Left ventricle myocardium inferior (tissue), 1 donor: ENCODE measurements at places on chromosomes 5 and 9.

DNA sequence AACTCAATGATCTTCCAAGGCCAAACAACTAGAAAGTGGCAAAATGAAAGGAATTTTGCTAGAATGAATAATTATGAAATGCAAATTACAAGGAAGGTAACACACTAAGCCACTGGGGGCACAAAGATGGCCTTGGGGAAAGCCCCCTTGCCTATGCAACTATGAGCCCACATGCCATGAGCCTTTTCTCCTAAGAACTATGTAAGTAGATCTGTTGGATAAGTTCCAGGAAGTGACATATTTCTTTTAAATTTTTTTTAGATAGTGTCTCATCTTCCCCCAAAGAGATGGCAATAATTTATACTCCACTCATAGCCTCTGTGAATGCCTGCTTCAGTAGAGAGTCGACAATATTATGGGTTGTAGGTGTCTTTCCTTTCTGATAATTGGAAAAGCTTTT lies 257.8 kb downstream of the AUH start:
- no peak for DNase-seq

DNA sequence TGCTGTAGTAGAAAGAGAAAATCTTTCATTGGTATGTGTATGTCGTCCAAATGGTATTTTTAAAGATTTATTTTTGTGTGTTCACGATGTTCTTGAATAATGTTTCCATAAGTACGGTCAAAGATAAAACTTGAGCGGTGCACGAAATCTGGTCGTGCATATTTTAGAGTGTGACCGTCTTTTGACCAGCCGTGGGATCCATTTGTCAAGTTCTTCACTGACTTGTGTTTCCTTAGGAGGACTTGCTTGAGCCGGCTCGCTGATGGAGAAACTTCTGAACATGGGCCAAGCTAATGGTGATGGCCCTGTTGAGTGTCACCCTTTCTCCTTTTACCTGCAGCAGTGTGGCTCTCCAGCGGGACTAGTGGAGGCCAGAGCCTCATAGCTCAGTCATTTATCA lies 11.1 kb upstream of the STC2 start:
- no peak for DNase-seq

DNA sequence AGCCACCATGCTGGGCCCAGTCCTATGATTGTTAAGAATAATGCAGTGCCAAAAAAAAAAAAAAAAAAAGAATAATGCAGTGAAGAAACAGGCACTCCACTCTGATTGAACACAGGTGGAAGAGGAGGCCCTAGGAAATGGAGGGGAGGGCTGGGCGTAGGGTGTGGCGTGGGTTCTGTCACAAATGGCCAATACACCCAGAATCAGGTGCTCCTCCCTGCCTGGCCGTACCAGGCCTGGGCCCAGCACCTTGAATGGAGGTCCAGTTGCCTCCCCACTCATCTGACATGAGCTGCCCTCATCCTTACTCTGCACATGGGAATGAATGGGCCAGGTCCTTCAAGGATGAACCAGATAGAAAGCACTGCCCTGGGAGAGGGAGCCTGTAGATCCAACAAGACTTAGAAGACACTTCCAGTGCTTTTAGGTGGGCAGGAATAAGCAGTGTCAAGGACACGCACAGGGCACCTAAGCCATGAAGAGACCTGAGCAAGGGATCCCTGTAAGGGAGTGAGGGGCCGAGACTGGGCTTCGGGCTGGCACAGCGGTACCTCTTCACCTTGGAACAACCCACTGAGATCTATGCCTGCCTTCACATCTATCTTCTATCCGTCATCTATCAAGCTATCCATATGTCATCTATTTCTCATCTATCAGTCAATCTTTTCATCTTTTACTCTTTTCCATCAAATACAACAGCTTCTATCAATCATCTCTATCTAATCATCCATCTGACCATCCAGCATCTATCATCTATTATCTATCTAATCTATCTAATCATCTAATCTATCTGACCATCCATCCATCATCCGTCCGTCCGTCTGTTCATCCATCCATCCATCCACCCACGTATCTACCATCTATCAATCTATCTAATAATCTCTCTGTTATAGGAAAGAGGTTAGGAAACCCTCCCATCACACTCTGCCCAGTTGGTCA lies 15.9 kb downstream of the NINJ1 start:
- peak; percentile 8 for DNase-seq

- peak; percentile 70 for DNase-seq
Measured at GRCh38 chr9:129343424-129344375, 165.6 kb upstream of the IER5L start.

GRCh38 chr5:35924122-35924949 lies 14.1 kb downstream of the CAPSL start:
- DNase-seq, result no peak

DNA sequence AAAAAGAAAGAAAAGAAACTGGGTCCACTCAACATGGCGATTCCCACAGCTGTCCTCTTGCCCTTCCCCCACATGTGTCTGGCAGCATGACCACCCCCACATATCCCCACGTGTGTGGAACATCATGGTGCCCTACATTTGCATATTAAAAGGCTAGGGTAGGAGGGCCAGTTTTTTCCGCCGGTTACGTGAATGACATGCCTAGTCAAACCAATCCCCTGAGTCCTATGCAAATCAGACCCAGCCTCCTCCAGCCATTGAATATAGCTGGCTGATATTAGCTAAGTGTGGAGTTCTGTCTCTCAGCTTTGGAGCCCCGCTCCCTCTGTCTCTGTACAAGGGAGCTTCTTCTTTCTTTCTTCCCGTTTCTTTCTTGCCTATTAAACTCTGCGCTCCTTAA lies 33.0 kb upstream of the CCDC112 start:
- DNase-seq, result no peak

GRCh38 chr5:141914199-141914743 lies 9.4 kb upstream of the DELE1 start:
- DNase-seq, result peak; percentile 48

DNA sequence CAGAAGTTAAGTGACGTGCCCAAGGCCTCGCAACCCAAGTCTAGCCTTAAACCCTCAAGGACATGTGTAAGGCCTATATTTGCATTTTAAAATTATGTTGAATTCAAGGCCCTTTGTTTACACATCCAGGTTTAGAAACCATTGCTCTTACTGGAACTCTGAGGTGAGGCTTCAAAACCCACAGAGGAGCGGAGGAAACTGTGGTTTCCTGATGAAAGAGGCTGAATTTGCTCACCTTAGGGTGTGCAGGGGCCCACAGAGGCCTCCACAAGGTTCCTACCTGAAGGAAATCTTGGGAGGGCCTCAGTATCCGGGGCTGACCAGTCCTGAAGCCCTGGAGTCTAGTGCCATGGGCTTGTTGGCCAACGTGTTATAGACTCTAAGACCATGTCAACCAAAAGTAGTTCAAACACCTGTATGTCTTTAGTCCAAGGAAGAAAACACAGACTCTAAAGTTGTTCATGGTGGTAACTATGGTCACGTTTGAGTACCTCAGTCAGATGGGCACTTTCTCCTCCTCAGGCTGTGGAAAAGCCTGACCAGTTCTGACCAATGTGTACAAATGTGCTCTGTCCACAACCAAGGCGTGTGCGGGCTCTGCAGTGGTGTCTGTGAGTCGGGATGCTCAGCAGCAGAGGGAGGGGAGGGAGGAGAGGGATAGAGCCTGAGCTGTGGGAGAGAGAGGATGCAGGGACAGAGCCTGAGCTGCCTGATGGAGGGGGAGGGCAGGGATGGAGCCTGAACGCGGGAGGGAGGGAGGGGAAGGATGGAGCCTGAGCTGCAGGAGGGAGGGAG lies 124.6 kb upstream of the ERCC6L2 start:
- no peak for DNase-seq

GRCh38 chr5:16564248-16564867 lies 52.4 kb downstream of the RETREG1 start:
- DNase-seq, result no peak

DNA sequence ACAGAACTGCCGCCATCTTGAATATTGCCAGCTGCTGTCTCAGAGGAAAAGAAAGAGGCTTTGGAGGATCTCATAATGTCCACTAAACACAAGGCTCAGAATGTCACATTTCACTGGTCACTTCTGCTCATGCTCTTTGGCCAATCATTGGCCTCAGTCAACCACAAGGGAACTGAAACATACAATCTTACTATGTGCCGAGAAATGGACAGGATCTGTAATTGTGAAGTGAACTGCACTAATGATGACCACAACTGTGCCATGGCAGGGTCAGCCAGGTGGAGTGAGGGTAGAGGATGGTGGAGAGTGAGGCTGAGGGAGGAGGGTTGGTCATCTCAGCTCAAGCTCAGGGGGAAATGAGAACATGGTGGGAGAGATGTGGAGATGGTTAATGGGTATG lies 32.8 kb downstream of the GDNF start:
- no peak for DNase-seq

DNA sequence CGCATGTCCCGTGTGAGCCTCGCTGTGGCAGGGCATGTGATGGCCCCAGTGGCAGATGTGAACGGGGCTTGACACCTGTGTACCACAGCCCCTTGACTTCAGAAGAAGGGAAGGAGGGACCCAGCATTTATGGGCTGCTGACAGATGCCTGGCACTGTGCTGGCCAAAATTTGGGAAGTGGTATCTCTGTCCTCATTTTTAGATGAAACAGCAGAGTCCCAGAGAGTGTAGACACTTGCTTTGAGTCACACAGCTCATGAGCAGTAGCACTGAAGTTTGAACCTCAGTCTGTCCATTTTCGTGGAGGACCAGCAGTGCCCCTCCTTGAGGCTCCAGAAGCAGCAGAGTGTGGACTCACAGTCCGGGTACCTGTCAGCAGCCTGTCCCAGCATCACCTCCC lies 16.5 kb downstream of the NEK6 start:
- no peak for DNase-seq

- DNase-seq, result no peak
Measured at GRCh38 chr9:124869466-124869985, 7.6 kb downstream of the ARPC5L start.
